ENCODE measurements at places on chromosomes 4 and X.

GRCh38 chr4:156972379-156973015 lies 898 bp upstream of the PDGFC start:
- DNase-seq = peak; percentile 9

- DNase-seq = no peak
Observed at GRCh38 chrX:143378851-143379250, 138.4 kb downstream of the SPANXN3 start.

DNA sequence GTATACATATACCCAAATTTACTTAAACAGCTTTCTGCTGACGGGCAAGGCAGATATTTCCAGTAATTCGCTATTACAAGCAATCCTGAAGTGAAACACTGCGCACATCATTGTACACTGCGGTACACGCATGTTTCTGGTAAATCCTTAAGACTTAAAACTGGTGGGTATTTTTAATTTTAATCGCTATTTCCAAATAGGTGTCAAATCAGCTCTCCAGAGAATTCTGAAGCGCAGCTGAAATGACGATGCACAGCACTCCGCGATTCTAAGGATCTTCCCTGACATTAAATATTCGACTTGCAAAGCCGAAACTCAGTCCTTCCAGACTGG lies 361 bp downstream of the TMEM128 start:
- DNase-seq = no peak

DNA sequence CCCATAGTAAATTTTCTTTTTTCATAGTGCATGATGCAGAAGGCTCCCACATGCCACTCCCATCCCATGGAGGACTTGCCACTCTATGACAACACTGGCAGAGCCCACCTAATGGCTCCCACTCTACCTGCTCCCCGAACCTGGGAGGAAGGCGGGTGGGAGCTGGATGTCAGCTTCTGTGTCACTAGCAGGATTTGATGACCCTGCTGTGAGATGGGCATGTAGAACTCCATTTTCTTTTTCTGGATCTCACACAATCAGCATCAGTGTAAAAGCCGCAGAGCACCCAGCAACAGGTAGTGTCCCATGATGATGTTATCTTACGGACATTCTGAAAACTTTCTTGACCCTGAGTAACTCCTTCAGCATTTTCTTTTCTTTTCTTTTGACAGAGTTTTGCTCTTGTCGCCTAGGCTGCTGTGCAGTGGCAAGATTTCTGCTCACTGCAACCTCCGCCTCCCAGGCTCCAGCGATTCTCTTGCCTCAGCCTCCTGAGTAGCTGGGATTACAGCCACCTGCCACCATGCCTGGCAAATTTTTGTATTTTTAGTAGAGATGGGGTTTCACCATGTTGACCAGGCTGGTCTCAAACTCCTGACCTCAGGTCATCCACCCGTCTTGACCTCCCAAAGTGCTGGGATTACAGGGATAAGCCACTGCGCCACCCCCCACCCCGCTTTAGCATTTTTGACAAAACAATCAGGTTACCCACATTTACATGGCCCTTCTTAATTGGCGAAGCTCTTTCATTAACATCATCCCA lies 15.0 kb upstream of the ADH1A start:
- DNase-seq = no peak

- DNase-seq = peak; percentile 90
Observed at GRCh38 chrX:50770702-50771101, 43.3 kb downstream of the SHROOM4 start.

GRCh38 chr4:180688480-180688879 lies 1554.7 kb upstream of the TENM3 start:
- DNase-seq = no peak

- no peak for DNase-seq
Observed at GRCh38 chrX:40872351-40872750, 137.0 kb upstream of the MED14 start.

DNA sequence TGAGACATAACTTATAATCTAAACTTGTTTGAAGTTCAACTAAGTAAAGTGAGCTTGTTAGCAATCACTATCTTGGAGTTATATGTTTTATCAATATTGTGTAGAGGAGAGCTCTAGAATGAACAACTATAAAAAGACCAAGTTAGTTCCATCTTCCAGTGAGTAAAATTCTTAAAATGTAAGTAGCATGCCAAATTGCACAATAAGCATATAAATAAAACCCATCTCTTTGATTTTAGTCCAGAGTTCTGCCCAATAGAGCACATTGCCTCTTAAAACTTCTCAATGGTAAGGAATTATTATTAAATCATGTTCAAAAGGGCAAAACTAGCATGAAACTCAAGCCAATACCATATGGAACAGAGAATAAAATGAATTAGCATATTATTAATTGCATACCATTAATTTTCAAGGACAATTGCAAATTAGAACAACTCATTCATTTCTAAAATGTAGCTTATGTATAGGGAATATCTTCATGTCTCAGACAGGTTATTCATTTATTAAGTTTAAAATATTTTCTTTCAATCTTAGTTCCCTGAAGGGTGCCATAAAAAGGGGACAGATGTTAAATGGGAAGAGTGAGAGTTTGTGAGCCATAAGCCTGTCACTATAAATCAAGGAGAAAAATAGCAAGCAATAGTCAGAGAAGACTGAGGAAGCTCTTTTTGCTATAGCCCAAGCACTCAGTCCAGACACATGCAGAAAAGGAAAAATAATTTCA lies 507.6 kb downstream of the CENPC start:
- DNase-seq = no peak

DNA sequence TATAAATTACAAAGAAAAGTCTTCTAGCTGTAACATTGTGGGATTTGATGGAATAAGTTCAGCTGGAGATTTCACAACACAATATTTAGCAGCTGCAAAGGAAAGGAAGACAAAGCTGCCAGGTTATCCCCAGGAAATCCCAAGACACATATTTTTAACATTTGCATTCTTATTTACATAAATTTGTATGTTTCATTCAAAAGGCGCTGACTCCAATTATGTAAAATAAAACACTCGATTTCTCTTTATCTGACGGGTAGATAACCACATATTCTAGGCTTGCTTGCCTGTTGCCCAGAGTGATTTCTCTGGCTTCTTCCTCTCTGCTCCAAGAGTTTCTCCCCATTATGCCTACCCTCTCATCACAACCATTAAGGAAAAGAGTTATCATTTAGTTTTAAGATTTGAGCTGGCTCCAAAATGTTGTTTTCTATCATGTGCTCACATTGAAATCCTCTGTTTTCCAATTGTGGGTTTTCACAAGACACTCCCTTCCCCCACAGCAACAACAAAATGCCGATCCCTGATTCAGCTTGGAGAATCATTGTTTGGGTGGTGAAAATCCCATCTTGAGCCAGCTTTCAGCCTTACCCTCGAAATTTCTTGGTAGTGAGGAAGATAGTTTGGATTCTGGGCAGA lies 128.2 kb upstream of the RASGEF1B start:
- no peak for DNase-seq

- DNase-seq = peak; percentile 68
Observed at GRCh38 chr4:152460488-152460887, 75.4 kb downstream of the FBXW7 start.

- DNase-seq = peak; percentile 52
Observed at GRCh38 chr4:118682928-118683327, 2.3 kb upstream of the METTL14 start.

GRCh38 chr4:129403848-129404247 lies 307.9 kb downstream of the C4orf33 start:
- no peak for DNase-seq

- no peak for DNase-seq
Observed at GRCh38 chrX:140087875-140088274, 122.6 kb upstream of the CXorf66 start.

GRCh38 chrX:98717970-98718369 lies 1692.1 kb downstream of the PCDH19 start:
- no peak for DNase-seq

DNA sequence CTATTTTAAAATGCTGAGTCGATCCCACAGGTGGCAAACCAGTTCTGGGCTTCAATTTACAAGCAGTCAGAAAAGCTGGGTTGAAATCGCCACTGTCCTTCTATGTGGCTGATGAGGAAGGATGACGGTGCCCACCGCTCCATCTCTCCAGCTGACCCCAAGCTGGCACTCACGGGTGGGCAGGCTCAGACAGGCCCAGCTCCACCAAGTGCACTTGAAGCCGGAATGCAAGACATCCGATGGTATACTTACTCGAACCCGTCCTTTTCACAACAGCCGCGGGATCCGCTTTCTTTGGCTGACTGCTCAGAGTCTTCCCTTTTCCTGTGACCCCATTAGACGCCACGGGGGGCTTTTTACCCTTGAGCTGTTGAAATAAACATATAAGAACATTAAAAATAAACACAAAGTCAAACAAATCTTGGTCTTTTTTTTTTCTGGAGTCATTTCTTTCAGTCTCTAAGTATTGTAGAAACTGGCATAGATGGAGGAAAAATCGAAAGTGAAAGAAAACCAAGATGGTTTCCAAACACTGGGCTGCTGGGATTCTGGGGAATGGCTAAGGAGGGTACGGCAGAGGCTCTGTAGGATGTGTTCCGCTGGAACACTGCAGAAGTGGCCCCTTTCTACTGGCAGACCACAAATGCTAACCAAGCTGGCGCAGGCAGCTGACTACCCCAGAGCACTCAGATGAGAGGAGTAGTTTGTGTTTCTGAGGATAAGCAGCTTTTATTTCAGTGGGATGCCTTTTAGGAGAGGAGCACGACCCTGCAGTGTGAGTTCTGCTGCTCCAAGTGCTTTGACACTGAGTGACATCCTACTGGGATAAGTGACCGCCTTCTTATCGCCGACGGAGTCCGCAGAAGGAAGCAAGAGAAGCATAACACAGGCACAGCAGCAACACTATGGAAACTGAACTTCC lies 160.9 kb downstream of the AFAP1 start:
- DNase-seq = no peak

GRCh38 chr4:55096045-55096444 lies 29.4 kb downstream of the KDR start:
- no peak for DNase-seq

DNA sequence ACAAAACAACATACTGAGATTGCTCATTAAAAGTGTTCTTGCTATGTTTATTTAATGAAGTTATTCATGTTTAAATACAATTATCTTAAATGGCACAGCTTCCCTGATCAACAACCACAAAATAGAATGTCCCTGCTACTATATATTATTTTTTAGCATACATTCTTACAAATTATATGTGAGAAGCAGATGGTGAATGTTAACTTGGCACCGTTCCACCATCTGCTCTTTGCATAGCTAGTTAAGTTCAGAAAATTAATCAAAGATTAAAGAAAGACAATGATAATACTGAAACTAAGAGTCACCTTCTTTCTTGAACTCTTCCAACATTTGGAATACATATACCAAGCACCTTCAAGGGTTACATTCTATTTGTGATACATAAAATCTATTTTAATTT lies 94.2 kb downstream of the PPP3CA start:
- no peak for DNase-seq

GRCh38 chr4:137647375-137647774 lies 115.1 kb upstream of the PCDH18 start:
- DNase-seq = no peak

DNA sequence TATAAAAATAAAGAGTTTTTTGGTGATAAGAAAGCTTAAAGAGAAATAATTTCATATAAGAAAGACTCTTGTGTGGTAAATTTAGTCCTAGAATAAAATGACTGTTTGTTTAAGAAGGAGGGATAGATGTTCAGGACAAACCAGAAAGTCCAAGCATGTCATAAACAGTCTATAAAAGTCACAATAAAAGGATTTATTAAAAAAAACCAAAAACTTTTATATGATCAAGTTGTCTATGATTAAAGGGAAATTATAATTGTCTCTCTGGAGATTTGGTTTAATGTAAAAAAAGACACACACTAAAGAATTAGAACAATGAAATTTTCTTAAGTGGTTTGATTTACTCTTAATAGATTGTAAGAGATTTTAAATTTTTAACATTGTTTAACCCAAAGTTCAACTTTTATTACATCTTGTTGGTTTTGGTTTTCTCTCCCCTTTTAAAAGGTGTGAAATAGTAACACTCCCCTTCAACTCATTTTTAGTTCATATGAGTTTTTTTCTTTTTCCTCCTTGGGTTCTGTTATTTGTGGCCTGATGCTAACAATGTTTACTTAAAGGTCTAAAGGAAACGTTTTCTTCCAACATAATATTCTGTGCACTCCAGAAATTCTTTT lies 89.7 kb downstream of the PDHA2 start:
- peak; percentile 36 for DNase-seq

GRCh38 chr4:85500110-85500867 lies 25.3 kb downstream of the ARHGAP24 start:
- DNase-seq = no peak

DNA sequence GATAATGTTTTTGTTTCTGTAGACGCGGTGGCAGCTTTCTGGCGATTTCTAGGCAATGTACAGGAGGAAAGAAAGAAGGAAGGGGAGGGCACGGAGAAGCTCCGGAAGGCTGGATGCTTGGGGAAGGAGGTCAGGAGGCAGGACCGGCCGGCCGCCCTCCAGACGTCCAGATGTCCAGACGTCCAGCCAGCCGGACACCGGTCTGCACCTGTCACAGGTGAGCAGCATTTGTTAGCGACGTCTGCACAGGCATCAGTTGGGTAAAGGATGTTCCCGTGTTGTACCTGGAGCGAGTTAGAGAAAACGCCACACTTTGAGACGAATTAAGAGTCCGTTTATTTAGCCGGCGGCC lies 90.0 kb upstream of the PPP2R3B start:
- no peak for DNase-seq

- DNase-seq = no peak
Observed at GRCh38 chr4:114773339-114773738, 174.7 kb downstream of the UGT8 start.

GRCh38 chr4:151169223-151169622 lies 69.8 kb downstream of the RPS3A start:
- no peak for DNase-seq

DNA sequence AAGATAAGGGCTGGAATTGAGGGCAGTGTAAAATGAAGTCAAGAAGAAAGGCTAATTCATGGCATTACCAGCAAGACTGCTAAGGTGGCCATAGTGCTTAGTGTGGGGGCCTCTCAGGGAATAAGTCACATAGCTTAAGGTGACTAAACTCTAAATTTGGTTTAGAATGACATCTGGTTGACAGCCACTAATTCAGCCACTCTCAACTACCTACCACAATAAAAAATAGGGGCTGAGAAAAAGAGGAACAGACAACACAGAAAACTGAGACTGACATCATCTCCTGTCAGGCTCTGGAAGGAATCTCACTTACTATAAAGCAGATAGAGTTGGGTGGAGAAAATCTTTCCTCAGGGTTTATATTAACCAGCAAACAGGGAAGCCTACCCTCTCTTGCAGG lies 96.9 kb downstream of the CHRDL1 start:
- no peak for DNase-seq

- no peak for DNase-seq
Observed at GRCh38 chr4:68272380-68272779, 26.9 kb upstream of the TMPRSS11B start.

DNA sequence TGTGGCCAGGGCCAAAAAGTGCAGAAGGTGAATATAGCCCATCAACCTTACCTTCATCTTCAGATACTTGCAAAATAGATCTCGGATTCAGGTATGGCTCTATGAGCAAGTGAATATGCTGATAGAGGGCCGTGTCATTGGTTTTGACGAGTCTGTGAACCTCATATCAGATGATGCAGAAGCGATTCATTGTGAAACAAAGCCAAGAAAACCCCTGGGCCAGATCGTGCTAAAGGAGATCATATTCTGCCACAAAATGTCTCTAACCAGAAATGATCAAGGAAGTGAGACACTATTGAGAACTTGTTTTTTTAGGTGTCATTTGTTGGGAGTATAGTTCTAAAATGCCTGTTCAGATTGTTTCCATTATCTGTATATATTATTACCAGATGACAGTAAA lies 48.3 kb downstream of the PDK3 start:
- no peak for DNase-seq
